ENCODE measurements at places on chromosomes 2 and 18.
A peak's percentile ranks its signal among the peaks of the same experiment; 100 is the strongest.

DNA sequence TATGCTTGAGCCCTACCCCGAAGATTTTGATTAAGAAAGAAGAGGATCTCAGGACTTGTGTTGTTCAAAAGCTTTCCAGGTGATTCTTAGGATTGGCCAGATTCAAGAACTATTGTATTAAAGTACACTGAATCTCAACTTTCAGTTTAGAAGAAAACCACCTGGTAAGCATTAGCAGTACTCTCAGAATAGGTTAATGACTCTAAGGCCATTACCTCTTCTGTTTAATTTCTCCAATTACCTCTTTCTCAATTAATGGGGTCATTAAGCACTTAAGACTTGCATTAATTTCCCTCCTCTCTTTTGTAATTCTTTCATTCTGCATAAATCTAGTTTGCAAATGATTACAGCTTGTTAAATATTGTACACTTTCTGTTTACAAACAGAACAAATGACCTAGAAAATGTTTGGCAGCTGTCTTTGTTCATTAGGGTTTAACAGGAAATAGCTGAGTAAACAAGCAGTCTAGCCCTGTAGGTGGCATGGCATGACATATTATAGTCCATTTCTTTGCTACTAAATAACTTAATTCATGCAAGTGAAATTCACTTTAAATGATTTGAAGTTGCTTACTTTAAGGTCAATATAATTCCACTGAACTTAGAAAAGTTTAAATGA, 20.4 kb upstream of the TDRD15 start:
- no peak for DNase-seq

DNA sequence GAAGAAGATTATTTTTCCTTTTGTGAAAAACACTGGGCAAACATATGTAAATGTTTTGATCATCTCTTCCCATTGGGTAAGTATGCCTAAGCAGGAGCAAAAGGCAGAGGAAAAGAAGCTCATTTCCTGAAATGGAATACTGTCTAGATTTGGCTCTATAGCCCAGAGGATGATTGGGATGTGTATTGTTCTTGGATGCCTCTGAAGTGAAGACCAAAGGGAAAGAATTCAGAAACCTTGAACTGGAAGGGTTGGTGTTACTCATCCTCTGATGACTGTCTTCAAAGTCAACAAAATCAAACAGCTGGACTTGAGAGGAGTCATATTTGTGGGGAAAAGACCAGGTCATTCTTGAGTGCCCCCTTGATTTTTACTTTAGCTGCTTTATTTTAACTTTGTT, 112.6 kb upstream of the NT5C1B start:
- no peak for DNase-seq

- DNase-seq, result no peak
These were observed 75.4 kb downstream of the SPTBN1 start for GRCh38 chr2:54531558-54531957.

- DNase-seq, result no peak
These were observed 81.1 kb downstream of the TRABD2A start for GRCh38 chr2:84799772-84800171.

DNA sequence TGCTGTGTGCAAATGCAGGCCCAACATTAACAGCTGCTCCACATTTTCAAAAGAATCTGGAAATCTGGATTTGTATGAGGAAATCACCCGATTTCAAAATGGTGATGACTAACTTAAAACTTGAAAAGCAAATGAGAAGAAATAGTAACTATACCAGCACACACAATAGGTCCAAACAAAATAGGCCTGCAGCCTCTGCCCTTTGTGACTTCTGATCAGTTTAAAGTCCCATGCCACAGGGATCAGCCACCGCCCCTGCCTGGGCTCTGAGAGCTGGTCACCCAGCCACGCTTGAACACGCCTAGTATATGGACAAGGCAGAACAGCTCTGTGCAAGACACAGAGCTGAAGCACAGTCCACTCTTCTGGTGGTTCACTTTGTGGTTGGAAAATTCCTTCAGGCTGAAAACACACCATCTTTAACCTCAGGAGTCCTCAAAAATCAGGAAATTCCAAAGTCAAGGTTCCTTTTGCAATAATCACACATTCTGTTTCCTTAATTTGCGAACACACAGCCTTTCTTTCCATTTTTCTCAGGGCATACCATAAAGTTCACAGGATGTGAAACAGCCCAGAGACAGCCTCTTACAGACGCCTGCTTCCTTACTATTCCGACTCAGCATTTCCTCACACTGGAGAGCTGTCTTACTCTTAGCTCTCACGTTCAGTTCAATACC, 150.1 kb upstream of the RIOK3 start:
- DNase-seq, result no peak

- no peak for DNase-seq
These were observed 34.7 kb downstream of the RMC1 start for GRCh38 chr18:23538001-23538400.

GRCh38 chr2:79100285-79100684, 12.5 kb upstream of the REG1B start:
- DNase-seq, result no peak

GRCh38 chr2:2188344-2188920, 142.6 kb downstream of the MYT1L start:
- no peak for DNase-seq

- DNase-seq, result no peak
These were observed 9.7 kb downstream of the DOK1 start for GRCh38 chr2:74564222-74564621.

- no peak for DNase-seq
These were observed 108.8 kb upstream of the PPP1CB start for GRCh38 chr2:28642796-28643195.

- no peak for DNase-seq
These were observed 107.8 kb downstream of the MGAT5 start for GRCh38 chr2:134361648-134362047.

- DNase-seq, result no peak
These were observed 118.3 kb upstream of the NDUFV2 start for GRCh38 chr18:8984131-8984721.

DNA sequence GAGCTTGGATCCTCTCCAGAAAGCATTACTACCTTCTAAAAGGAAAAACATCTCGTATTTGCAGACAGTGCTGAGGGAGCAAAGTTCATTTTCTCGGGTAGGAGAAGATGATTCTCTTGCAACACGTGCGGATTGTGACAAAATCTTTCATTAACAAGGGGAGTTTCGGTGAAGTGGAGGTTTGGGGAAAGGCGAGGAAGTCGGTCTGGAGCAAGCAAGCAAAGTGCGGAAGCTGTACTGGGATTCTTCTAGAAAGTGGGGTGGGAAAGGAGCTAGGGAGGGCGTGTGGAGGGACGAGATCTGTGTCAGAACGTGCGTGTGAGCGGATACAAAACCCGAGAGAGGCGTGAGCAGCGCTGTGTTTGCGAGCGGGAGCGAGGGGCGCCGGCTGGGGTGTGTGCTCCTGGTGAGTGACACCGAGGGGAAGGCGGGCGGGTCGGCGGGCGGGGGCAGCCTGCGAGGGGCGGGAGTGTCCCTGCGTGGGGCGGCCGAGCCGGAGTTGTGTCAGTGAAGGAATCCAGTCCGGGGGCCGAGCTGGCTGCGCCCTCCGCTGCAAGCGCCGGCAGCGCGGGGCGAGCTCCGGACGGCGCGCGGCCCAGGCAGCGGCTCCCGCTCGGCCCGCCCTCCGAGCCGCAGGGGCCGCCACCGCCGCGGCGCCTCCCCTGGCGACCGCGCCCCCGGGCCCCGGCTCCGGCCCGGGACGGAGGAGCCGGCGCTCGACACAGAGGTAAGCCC, at the start of gene SPATS2L:
SPATS2L (plus strand) TSS at position 498 of the 735 bp plus-strand sequence. CDS start 82,552 bp downstream, outside the sequence.
- peak; percentile 42 for DNase-seq

DNA sequence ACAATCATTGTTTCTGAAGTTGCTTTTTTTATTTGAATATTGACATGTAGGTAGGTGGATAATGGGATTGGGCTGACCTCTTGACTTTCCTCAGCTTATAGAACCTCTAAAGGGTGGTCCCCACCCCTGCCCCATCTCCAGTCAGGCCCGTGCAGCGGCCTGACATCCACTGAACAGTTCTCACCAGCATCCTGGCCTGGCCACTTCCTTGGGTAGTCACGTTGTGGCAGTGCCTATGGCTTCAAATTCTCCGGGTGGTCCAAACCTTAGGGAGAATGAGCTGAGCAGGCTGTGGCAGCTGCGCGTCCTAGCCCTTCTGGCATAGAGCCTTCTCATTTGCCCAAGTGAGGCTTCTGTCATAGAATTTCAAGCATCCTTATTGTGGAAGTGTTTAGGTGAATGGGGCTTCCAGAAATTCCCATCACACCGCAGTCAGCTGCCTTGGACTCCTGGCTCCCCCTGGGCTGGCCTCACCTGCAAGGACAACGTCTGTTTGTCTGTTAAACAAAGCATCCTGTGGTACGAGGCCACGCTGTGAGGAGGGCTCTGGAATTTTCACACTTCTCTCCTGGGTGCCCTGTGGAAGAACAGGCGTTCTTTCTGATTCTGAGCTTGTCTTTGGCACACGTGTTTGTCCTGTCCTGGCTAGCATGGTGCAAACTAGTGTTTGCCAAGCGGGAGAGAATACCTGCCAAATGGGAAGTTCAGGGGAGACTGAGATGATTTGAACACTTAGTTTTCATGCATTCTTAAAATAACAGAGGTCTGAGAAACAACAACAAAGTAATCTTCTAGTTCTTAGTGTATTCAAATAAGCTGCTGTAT, 31.8 kb upstream of the OTOS start:
- DNase-seq, result no peak

GRCh38 chr2:81853341-81853740, 1548.8 kb upstream of the LRRTM1 start:
- no peak for DNase-seq

DNA sequence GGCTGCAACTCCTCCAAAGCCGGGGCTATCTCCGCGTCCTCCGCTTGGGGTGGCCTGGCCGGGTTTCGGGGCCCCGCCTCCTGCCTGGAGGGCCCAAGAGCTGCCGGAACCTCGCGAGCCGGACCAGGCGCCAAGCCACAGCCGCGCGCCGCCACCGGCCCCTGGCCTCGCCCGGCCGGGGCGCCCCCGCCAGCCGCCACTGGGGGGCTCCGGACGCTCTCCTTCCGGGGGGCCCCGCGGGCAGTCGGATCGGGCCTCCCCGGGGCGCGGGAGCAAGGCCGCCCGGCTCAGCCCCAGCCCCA, 17.4 kb upstream of the HAAO start:
- DNase-seq, result no peak

DNA sequence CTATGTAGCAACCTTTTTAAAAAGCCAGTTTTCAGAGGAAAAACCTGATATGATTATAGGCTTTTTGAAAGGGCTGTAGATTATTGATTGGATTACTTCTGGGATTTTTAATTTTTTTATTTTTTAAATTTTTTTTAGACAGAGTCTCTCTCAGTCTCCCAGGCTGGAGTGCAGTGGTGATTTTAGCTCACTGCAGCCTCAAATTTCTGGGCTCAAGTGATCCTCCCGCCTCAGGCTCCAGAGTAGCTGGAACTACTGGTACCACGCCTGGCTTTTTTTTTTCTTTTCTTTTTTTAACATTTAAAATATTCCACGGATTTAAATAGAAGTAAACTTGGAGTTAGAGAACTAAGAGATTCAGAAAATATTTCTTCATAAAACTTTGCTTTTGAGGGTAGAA, 1.2 kb downstream of the MRPL19 start:
- DNase-seq, result no peak

- DNase-seq, result no peak
These were observed 198.2 kb downstream of the TGIF1 start for GRCh38 chr18:3648200-3648599.

- DNase-seq, result no peak
These were observed 83.3 kb downstream of the RTP5 start for GRCh38 chr2:241952816-241953215.

DNA sequence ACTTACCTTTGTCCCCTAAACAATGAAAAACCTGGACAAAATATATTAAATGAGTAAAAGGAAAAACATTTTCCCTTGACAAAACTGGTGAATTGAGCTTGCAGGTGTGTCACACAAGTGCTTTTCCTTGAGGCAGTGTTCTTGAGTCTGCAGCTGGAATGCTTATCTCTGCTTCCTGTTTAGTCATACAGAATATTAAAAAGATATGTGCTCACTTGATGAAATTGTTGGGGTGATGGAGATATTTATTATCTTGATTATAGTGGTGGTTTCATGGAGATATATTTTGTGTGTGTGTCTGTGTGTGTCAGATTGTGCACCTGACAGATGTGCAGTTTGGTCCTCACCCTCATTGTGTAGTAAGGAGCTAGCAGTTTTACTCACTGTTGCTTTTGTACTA, 3.3 kb downstream of the TAF1B start:
- DNase-seq, result no peak

DNA sequence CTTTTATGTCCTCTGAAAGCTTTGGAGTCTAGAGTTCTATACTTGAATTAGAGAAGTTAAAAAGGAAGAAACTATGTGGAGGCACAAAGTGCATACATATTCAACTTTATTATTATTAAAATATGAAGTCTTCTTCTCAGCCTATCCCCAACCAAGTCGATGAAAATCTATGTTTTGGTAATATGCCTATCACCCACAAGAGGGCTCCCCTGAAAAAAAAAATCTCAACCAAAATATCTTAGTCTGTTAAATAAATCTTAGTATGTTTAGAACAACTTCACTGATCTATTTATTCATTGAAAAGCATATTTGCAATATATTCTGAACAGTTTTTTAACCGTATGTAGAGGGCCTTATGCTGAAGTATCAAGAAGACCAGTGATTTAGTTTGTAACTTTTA, 804.5 kb downstream of the TDRD15 start:
- DNase-seq, result no peak

DNA sequence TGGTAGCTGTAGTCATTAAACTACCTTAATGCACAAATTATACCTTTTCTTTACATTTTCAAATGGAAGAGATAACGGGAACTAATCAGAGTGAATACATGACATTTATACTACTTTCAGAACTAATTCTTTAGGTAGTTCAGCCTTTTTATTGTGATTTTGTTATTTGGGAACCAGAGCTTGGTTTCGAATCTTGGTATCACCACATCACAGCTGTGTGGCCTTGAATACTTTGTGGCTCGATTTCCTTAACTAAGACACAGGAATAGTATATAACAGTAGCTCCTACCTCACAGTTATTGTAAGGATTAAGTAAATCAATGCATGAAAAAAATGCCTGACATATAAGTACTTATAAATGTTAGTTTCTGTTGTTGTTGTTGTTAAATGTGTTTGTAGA, 240.0 kb downstream of the WDR7 start:
- no peak for DNase-seq

GRCh38 chr2:134739236-134739878, 20.6 kb upstream of the TMEM163 start:
- no peak for DNase-seq

DNA sequence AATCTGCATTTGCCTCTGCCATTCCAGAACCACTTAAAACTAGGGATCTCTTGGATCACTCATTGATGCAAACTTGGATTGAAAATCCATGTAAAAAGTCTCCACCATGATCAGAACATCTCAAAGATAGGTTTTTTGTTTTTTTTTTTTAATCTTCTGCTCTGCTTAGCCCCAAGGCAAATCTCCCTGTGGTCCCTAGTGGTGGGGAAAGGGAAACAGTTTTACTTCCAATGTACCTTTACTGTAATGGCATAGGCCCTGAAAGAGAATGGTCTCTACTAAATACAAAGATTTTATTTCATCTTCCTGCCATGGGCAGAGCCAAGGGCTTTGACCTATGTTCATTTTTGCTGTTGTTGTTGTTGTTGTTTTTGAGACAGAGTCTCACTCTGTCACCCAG, 78.4 kb downstream of the KANSL1L start:
- no peak for DNase-seq
